ENCODE measurements at places on chromosomes 2 and 18.

DNA sequence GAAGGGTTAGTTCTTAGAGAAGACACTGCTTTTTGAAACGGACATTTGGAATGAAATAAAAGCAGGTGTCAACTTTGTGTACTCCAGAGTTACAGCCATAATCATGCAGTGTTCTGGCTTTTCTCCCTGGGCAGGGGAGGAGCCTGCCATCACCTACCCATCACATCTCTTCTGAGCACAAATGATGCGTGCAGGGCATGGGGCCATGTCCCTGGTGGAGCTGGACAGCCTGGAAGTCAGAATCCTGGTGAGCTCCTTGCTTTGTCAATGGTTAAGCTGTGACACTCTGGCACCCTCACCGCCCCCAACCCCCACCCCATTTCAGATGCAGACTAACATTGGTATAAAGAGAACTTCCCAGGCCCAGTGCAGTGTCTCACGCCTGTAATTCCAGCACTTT, 53.1 kb downstream of the PDCL3 start:
- no peak for DNase-seq

- DNase-seq, result no peak
These were observed 507.1 kb downstream of the TMEM182 start for GRCh38 chr2:103268841-103269498.

GRCh38 chr2:123816203-123816602, 208.9 kb upstream of the CNTNAP5 start:
- DNase-seq, result no peak

GRCh38 chr2:103292573-103292972, 530.7 kb downstream of the TMEM182 start:
- no peak for DNase-seq

DNA sequence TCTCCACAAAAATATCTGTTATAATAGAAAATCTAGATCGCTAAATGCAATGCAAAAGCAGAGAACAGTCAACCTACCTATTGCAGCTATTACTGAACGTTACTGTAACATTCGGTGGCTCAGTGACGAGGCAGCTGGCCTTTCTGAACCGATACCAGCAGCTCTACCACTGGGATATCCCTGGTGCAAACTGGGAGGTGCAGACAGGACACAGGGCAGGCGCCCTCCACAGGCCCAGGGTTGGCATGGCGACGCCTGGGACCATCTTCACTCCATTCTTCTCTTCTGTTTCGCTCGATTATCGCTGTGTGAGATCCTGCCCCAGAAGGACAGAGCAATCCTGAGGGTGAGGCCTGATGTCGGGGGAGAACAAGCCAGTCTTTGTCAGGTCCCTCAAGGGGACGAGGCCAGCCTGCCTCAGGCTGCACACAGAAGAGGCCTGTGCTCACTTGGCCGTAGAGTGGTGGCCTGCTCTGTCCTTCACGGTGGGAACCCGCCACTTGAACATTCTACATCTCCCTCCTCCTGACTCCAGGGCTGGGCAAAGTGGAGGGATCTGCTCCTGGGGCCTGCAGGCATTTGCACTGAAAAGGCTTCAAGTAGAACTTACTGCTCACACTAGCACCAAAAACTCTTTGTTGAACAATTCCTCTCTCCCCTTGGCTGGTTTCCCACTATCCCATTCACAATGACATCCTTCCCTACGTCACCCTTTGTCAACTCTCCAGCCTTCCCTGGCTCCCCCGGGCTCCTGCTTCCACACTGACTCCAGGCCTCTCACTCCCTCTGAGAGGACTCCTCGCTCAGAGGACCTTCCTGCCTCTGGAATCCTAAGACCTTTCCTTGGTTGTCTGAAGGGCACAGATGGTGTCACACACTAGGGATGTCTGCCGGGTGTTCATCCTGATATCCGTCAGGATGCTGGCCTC, 49.7 kb downstream of the CYRIA start:
- DNase-seq, result no peak

DNA sequence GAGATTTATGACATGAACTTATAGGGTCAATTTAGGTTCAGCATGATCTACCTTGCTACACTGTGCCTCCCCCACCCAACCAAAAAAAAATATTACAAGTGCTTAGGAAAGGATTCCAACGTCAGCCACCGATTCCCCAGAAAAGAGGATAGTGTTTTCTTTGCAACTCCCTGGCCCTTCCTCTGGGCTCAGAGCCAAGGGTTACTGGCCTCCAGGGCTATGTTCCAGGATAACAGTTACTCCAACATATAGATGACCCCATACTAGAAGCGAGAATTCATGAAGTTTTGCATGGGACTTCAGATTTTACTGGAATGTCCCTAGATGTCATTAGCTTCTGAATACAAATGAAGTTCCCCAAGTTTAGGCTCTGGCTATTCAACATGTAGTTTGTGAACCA, 172.1 kb downstream of the UPP2 start:
- no peak for DNase-seq

DNA sequence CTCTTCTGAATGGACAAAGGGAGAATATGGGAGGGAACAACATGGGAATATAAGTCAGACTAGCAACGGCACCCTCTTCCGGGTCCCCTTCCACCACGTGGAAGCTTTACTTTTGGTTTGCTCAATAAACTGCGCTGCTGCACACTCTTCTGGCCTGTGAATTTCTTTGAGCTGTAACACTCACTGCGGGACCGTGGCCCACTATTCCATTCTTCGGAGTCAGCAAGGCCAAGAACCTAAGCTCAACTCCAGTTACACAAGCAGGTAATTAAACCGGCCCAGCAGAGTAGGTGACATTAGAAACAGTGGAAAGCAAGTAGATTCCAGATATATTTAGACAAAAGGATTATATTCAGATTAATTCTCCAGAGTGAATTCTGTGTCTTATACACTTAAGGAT, 697.4 kb upstream of the NXPH2 start:
- no peak for DNase-seq

DNA sequence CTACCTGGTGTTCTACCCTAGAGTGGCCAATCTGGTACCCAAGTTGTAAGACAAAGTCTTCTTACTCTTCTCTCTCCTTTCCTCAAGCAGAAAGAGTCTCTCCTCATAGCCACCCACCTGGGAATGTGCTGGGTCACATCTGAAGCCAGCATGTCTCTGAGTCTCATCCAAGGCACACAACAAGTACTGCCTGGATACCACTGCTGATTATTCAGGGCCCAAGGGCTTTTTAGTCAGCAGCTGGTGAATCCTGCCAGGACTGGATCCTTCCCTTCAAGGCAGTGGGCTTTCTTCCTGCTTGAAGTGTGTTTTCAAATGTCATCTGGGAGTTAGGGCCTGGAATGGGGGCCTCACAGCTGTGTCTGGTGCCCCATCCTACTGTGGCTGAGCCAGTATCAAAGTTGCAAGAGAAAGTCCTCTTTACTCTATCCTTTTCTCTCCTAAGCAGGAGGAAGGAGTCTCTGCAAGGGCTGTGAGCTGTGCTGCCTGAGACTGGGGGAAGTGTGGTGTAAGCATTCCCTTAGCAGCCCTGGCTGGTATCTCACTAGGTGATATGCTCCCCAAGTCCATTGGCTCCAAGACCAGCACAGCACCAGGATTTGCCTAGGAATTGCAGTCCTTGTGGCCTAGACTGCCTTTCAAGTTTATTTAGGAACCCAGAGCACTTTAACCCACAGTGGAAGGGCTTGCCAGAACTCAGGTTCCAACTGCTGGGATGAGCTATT, 27.2 kb downstream of the OXER1 start:
- DNase-seq, result no peak

- DNase-seq, result no peak
These were observed 596.4 kb upstream of the VRK2 start for GRCh38 chr2:57450170-57450569.

DNA sequence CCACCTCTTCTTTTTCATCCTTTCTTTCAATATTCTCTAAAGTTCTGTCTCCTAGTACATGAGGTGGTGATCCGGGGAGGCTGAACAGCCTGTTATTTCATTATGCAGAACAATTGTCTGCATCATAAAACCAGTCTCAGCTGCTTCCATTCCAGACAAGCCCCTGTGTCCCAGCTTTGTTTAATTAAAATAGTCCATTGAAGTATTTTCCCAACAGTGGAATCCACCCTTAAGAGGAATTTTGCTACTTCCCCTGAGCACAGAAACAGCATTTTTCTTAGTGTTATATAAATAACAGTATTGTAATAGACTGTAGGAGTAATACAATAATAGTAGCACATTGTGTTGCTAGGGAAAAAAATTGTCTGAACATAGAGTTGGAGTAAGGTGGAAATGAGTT, 395.4 kb upstream of the TCF4 start:
- no peak for DNase-seq

GRCh38 chr2:204108330-204108751, 171.8 kb downstream of the ICOS start:
- DNase-seq, result peak; percentile 23

GRCh38 chr2:120739438-120740090, 3.9 kb downstream of the GLI2 start:
- no peak for DNase-seq

- DNase-seq, result no peak
These were observed 326.0 kb downstream of the TGIF1 start for GRCh38 chr18:3775996-3776395.

GRCh38 chr2:47772343-47772742, 10.6 kb upstream of the MSH6 start:
- no peak for DNase-seq

- no peak for DNase-seq
These were observed 87.2 kb downstream of the BCL11A start for GRCh38 chr2:60466161-60466702.

DNA sequence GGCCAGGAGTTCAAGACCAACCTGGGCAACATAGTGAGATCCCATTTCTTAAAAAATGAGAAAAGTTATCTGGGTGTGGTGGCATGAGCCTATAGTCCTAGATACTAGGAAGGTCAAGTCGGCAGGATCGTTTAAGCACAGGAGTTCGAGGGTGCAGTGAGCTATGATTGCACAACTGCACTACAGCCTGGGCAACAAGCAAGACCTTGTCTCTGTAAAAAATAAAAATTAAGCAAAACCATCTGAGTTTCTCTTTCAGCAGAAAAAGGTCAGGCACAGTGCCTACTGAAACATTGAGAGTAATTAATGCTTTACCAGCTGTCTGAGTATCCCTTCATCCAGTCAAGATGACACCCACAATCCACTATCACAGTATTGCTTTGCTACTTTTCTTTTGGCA, 258.3 kb downstream of the MBD5 start:
- no peak for DNase-seq

GRCh38 chr2:61255580-61256437, 93.8 kb downstream of the C2orf74 start:
- DNase-seq, result no peak

Data from activated CD4-positive, alpha-beta T cell treated with anti-CD3 and anti-CD28 coated beads, Interleukin-2, amount 50 U/mL, for 1 hour (primary cell).